ENCODE measurements at places on chromosomes 1 and 21.

GRCh38 chr1:39940253-39940652, 14.7 kb upstream of the MFSD2A start:
- no peak for DNase-seq

DNA sequence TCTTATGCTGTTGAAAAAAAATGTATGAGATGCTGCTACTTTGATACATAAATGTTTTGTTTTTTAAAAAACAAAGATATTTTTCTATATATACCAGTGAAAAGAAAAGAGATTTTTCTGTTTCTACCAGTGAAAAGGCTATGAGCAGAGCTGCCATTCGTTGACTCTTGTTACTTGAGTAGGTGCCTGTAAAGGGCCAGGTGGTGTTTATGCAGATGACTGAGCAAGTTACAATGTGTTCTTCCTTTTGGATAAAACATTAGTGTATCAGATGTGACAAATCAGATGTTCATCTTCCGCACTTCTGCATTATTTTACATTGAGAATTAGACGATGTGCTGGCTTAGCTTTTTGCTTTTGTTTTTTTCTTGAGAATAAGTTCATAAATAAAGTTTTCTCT, 45.4 kb downstream of the BARHL2 start:
- DNase-seq, result no peak

DNA sequence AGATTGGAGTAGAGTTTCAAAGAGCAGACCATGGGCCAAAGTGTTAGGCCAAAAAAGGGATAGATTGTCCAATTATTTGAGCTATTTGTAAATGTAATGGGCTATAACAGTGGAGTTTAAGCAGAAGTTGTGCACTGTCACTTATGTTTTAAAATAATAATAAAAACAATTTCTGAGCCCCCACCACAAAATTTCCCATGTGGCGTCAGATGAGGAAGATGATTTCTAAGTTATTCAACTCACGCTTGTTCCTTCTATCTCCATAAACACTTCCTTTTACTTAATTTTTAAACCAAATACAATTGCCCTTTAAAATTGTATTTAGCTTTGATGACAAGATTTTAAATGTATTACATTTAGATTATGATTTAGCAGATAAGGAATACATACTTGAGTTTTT, 330.0 kb downstream of the PTPRC start:
- DNase-seq, result no peak

DNA sequence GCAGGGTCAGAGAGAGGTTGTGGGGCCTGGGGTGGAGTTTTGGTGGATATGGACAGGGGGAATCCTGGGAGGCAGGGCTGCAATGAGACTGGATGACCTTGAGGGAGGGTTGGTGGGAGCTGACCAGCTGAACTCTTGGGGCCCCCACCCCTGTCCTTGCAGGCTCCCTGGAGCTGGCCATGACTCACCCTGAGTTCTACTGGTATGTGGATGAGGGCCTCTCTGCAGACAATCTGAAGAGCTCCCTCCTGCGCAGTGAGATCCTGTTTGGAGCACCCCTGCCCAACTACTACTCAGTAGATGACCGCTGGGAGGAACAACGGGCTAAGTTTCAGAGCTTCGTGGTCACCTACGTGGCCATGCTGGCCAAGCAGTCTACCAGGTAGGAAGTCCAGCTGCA, 23.6 kb downstream of the DISP3 start:
- peak; percentile 59 for DNase-seq

- DNase-seq, result no peak
Observed at GRCh38 chr1:33332357-33332789, 11.5 kb upstream of the A3GALT2 start.

DNA sequence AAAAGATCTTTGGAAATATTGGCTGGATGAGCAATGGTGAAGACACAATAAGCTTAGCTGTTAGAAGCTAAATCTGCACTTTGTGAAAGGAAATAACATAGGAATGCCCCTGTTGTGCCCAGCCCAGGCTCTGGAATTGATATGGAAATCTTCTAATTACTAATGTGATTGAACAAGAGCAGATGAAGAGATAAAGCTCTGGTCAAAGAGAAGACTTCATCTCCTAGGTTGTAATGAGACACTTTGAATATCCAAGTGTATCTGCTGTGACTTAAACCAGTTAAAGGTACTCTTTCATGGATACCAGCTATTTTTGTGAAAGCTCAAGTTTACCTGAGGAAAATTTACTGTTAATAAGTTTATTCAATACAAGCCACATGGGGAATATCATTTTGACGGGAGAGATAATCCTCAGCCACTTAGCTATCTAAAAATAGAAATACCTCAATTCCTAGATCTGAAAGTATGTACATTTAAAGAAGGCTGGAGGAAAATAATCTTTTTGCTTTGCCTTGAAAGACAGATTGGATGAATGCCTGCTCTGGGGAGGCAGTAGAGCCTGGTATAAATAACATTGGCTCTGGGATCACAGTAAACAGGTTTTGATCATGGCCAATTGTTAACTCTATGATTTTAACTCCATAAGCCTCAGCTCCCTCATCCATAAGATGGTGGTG, 494.0 kb upstream of the B3GALT2 start:
- no peak for DNase-seq

DNA sequence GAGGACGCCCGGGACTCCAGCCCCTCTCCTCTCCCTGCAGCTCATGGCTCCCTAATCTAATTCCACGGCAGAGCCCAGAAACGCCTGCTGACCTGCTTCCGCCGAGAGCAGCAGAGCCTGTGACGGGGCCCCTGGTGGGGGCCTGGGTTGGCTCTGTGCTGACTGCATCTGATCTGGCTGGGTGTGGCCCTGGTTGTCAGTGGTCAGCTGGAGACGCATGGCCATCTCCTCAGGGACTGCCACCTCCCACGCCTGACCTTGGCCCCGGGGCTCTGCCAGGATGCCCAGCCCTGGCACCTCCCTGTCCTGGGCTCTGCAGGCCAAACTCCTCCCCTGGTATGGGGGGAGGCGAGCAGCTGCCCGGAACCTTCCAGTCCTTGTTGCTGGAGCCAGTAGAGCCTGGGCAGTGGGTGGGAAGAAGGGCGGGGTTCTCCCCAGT, 1.1 kb upstream of the PLCH2 start:
- DNase-seq, result no peak

DNA sequence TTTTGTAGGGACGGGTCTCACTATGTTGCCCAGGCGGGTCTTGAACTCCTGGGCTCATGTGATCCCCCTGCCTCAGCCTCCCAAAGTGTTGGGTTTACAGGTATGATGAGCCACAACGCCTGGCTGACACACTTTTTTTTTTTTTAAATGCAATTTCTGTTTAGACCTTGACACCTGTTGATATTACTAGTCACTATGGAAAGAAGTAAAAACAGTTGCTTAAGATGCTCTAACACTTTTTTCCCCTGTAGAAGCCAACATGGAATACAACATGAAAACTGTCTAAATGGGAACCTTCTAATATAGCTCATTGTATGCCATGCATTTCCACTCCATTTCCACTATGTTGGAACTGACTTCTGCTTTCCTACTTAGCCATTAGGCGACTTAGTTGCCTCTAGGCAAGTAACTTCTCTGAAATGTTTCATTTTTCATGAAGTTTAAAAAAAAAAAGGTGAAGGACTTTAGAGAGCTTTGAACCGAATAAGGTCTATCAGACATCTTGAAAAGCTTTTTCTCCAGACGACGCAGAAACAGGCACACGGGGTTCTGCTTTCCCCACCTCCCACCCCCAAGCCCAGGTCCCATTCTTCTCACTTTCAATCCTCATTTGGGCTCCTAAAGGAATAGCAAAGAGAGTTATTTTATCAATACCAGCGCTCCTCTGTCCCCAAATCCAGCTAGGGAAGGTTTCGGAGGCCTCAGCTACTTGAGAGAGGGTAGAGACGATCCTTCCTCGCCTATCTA, 648 bp upstream of the DR1 start:
- no peak for DNase-seq

DNA sequence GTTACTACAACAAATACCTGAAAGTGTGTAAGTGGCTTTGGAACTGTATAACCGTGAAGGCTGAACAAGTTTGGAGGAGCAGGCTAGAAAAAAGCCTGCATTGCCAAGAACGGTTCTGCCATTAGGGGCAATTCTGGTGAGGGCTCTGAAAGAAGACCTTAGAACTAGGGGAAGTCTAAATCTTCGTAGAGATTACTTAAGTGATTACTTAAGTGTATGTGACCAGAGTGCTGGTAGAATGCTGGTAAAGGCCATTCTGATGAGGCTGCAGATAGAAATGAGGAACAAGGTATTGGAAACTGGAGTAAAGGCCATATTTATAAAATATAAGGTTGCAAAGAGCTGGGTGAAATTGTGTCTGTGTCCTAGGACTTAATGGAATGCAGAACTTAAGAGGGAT, 158.0 kb downstream of the CLIC6 start:
- no peak for DNase-seq

DNA sequence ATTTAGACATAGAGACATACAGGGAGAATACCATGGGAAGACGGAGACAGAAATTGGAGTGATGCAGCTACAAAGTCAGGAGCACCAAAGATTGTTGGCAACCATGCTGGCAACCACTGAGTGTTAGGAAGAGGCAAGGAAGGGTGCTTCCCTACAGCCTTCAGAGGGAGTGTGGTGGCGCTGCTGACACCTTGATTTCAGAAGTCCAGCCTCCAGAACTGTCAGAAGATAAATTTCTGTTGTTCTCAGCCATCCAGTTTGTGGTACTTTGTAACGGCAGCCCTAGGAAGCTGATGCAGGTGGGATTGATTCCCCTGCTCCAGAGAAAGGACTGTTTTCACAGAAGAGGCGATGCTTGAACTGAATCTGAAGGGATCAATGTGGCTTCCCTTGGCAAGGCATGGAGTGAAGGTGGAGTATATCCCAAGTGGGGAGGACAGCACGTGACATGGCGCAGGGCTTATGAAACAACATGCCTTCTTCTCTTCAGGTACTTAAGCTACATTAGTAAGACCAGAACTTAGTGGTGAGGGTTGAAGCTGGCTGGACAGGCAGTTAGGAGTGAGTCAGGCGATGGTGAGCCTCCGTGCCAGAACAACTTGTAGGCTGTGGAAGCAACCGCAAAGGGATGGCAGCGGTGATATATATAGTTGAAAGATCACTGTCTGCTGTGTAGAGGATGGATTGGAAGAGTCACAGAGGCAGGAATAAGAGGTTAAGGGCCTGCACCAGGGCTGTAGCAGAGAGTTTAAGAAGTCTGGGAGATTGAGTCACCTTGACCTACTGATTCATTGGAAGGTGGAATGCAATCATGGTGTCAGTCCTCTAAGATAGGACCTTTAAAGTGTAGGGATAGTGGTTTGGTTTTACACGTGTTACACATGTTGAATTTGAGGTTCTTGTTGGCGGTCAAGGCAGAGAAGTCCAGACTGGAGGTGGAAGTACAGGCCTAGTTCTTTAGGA, 2.1 kb downstream of the LEPR start:
- no peak for DNase-seq

DNA sequence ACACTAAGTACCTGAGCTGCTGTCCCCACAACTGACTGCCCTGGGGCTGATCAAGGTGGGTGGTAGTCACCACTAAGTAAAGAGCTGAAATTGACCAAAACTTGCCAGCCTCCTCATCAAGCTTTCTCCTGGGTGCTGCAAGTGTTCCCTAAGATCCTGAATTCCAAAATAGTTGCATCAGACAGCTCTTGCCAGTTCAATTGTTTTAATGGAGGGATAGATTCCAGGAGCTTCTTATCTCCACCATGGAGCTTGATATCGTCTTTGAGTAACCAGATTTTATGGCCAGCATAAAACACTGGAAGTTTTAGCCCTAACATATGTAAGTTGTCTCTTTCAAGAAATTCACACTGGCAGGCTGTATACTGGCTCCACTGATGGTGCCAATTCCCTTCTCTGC, 90.3 kb downstream of the NID1 start:
- no peak for DNase-seq

DNA sequence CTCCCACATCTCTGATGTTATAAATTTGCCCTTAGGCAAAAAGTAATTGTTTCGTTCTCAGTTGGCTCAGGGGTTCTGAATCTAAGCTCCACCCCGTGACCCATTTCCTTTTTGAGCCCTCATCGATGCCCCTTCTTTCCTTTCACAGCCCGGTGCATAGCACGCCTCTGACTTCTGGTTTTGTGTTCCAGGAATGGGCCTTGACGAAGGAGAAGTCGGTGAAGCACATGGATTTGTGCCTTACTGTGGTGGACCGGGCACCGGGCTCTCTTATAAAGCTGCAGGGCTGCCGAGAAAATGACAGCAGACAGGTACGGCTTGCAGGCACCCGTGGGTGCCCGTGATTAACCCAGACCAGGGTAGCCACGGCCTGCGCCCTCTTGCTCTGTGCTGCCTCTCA, 151.9 kb downstream of the PGBD5 start:
- DNase-seq, result no peak

DNA sequence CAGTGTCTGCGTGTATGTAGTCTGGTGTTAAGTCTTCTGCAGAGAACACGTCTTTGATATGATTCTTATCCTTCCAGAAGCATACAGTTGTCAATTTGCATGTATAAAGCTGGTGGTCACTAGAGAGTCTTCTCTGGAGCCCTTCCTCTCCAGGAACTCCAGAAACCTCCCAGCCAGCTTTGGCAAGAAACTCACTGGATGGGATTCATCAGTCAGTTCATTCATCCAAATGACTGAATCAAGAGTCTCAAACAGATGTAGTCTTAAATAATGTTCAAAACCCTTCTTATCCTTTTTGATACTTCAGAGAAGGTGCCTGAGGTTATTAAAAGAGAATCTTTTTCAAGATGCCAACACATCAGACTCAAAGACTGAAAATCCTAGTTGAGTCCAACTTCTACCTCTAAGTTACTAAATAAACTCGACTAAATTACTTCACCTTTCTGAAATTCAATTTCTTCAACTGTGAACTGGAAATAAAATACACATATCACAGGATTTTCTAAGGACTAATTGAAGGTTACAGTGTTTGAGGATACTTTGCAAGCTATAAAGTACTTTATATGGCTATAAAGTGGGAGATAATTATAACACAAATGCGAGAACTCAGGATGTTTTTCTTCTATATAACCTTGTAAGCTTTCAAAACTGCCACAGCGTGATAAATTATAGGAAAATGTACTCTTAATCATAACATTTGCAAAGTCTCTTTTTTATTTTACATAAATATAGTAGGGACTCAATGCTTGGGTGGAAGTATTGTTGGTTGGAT, 252.4 kb downstream of the FGGY start:
- no peak for DNase-seq

DNA sequence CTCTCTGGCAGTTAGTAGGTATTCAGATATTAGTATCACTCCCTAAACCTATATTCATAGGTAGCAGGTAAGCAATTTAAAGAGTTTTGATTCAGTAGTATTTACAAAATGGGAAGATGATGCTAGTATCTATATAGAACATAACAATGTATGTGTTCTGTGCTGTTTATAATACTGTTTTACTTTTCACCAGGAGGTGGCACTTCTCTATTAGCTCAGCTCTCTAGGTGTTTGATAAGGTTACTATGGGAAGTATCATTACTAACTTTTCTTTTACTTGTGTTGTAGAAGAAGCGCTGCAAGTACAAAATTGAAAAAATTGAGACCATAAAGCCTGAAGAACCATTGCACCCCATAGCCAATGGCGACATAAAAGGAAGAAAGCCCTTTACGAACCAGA, 49.4 kb upstream of the FASLG start:
- no peak for DNase-seq

Data from posterior cingulate gyrus (tissue), 11 donors.